ENCODE measurements at places on chromosomes 5 and 9.
A peak's percentile ranks its signal among the peaks of the same experiment; 100 is the strongest.

GRCh38 chr5:6110441-6111005, 267.8 kb downstream of the MED10 start:
- DNase-seq, result no peak

DNA sequence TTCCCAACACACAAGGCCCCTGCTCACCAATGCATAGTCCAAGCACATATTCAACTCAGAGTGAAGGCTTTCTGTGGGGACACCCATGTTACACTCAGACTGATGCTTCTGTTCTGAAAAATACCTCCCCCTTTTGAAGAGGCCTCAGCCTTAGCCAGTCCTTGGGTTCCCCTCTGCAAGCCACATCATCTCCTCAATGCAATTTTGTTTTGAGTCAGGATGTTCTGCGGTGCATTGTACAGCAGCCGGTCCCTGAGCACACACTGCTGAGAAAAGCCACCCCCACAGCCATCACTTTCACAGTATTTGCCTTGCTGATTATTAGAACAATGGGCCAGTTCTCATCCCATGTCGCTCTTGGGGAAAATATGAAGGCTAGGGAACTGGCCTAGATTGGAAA, 241.2 kb downstream of the FAM114A2 start:
- DNase-seq, result no peak

DNA sequence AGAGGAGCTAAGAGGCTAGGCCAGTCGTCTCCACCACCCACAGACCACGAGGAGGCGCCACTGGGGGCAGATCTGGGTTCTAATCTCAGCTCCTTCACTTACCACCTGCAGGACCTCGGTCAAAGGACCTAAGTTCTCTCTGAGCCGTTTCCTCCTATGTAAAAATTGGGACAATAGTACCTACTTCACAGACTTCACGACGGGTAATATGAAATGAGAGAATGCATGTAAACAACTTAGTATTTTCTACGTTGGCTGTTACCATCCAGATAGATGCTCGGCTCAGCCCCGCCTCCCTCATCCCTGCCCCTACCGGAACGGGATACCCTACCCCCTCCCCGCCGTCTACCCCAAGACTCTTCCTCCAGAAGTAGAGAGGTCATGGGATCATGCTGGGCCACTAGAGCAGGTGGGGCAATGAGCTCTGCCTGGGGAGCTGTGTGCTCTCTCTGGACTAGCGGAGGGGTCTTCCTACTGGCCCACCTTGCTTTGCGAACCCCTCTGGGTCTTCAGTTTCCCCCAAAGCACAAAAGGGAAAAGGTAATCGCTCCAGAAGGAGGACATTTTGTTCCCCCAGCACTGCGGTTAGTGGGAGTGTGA, 541 bp downstream of the GNPDA1 start:
- no peak for DNase-seq

GRCh38 chr5:144549580-144549979, 378.9 kb downstream of the KCTD16 start:
- peak; percentile 37 for DNase-seq

DNA sequence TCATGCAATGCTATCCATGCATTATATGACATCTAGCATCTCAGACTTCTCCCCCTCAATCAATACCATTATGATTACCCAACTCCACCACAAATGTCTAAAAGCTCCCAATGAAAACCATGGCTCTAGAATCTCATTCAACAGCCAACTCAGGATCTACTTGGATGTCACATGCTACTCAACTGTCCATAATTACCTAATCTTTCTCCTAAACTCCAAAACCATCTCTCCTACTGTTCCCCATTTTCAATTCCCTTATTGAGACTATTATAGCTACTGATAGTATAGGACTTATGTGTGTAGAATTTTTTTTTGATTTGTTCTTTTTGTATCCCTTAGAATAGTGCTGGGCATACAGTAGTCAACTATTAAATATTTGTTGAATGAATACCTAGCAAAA, 8.2 kb upstream of the STRBP start:
- DNase-seq, result no peak

DNA sequence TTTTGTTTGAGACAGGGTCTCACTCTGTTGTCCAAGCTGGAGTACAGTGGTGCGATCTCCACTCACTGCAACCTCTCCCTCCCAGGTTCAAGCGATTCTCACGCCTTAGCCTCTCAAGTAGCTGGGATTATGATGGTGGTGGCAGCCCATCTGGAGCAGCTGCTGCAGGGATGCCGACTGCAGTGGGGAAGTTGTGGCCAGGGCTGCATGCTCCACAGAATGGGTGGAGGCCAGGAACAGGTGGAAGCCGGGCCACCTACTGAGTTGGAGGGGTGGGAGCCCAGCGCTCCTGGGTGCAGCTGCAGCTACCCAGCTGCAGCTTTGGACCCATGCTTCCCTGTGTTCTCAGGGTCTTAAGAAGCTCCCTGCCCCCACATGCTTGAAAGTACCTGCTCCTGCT, 99.7 kb downstream of the SCAI start:
- no peak for DNase-seq

DNA sequence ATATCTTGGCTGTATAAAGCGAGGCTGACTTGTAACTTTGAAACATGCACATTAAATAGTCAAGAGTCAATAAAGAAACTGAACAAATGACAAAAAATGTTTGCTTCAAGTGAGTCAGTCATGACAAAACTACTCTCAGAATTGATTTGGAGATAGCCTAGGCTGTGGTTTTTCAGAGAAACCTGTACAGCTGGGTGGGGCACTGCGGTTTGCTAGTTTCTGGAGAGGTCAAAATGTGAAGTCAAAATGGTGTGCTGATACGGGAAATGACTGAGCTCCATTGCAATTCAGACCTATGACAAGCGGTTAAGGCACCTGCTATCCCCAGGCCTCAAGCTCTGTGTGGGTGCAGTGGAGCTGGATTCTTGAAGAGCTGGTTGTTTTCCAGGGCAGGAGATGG, 10.3 kb upstream of the CD180 start:
- DNase-seq, result no peak

- no peak for DNase-seq
Measured at GRCh38 chr9:135056541-135056940, 30.9 kb upstream of the OLFM1 start.

DNA sequence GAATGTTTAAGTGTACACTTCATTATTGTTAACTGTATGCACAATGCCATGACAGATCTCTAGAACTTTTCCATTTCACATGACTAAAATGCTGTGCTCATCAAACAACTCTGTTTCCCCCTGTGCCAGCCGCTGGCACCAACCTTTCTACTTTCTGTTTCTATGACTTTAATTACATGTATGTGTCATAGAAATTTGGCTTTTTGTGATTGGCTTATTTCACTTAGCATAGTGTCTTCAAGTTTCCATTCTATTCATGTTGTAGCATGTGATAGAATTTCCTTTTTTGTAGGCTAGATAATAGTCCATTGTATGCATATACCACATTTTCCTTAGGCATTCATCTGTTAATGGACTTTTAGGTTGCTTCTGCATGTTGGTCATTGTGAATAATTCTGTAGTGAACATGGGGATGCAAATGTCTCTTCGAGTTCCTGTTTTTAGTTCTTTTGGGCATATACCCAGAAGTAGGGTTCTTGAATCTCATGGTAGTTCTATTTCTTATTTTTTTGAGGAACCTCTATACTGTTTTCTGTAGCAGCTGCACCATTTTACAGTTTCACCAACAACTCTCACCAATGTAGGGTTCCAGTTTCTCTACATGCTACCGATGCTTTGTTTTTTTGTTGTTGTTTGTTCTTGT, 184.4 kb upstream of the DMRT1 start:
- no peak for DNase-seq

- DNase-seq, result no peak
Measured at GRCh38 chr5:90050103-90050502, 359.5 kb downstream of the CETN3 start.

DNA sequence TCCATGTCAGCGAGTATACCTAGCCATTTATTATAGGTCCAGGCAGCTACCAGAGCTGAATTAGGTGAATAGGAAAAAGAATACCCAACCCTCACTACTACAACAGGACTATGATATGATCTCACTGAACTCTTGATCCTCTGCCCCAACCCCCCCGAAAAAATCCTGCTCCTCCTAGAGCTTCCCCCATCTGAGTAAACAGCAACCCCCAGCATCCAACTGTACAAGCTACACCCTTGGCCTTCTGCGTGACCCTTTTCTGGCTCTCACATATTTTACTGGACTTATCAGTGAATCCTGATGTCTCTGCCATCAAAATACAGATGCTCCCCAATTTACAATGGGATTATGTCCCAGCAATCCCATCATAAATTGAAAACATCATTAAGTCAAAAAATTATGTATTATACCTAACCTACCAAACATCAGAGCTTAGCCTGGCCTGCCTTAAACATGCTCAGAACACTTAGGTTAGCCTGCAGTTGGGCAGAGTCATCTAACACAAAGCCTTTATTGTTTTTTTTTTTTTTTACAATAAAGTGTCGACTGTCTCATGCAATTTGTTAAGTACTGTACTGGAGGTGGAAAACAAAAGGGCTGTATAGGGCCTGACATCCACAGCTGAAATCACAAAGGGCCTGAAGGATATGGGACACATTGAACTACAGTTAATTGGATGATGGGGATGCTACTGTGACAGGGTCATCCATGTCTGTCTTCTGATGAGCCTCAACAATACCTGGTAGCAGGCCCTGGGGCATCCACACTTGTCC, 128.9 kb upstream of the ERCC6L2 start:
- no peak for DNase-seq

DNA sequence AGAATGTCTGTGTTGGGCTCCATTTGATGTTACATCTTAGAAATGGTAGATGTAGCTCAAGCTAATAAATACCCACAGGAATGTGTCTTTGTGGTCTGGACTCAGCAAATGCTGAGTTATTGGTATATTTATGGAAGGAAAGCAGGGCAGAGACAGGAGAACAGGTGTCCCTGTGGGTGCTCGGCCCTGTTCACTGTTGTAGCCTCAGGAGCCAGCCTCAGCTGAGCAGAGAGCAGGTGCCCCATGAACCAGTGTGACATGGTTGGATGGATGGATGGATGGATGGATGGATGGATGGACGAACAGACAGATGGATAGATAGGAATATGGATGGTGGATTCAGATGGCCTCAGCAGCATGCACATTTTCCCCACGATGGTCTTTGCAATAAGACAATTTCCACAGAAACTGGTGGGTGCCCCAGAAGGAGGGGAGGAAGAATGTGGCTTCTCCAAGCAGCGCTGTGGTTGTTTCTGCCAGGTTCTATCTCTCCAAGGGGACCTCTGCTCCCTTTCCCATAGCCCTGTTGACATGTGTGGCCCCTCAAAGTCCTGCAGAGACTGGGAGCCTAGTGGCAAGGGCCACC, 8.2 kb upstream of the IRF1 start:
- DNase-seq, result no peak

GRCh38 chr5:110769000-110769681, 30.3 kb downstream of the SLC25A46 start:
- no peak for DNase-seq

DNA sequence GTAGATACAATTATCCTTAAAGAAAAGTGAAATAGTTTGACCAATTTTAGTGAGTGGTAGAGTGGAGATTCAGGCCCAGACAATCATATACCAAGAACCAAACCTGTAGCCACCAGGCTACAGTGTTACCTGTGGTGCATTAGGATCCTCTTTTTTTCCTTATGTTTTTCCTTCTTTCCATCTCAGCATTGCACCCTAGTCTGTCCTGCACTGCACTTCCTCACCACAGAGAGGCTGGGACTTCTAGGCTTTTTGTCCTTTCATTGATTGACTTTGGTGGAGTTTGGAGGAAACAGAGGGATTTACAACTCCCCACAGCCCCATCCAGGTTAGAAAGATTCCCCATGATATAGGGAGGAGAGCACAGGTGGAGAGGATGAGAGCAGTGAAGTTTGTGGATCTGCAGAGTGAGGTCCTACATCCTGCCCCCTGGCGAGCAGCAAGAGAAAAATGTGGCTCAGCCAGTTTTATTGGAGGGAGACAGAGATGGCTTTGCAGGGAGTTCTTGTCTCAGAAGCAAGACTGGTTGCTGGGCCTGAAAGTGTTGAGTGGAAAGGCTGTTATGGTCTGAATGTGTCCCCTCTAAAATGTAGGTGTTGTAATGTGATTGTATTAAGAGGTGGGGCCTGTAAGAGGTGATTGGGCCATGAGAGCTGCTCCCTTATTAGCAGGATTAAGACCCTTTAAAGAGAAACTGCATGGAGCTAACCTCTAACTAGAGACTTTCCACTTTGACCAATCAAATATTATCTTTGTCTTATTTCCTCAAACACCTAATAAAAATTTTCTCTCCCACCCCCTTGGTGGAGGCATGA, 36.2 kb downstream of the KIF4B start:
- no peak for DNase-seq

- no peak for DNase-seq
Measured at GRCh38 chr9:129175515-129175824, 2.6 kb downstream of the IER5L start.

DNA sequence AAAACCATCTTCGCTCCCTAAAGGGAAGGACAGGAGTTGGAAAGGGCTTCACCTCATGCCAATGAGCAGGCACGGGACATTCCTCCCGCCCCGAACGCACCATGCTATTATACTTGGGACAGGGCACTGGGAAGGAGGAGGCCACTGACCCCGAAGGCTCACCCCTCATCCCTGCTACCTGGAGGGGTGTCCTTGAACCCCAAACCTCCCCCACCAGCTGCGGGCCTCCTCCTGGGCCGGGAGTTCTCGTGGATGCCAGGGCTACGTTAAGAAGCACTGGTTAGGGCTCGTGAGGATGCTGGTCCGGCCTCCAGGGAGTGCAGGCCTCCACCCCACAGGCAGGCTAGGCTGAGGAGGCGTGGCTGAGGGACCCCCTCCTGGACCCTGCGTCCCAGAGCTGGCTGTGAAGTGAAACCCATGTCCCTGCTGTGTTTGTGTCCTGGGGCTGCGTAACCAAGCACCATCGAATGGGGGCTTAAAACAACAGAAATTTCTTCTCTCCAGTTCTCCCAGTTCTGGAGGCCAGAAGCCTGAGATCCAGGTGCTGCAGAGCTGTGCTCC, 111.0 kb upstream of the SARDH start:
- no peak for DNase-seq

All from NCI-H774 (cell line).